ENCODE measurements at places on chromosomes 11 and 22. TPM values are rescaled to one million over a fixed set of nuclear protein-coding genes. Genes with fewer than 3 reads are reported as not detected.

The APOBEC3H gene
- 7.5 TPM for total RNA-seq

The OR52W1 gene
- not detected for total RNA-seq

The MAPK8IP1 gene
- total RNA-seq: 0.86 TPM

GRCh38 chr11:86818462-86819192 lies 18.3 kb downstream of the PRSS23 start:
- peak; percentile 38 for DNase-seq

The TBC1D10A gene
- total RNA-seq: 62.2 TPM

- no peak for DNase-seq
Observed at GRCh38 chr22:40020956-40021355, 26.2 kb downstream of the FAM83F start.

DNA sequence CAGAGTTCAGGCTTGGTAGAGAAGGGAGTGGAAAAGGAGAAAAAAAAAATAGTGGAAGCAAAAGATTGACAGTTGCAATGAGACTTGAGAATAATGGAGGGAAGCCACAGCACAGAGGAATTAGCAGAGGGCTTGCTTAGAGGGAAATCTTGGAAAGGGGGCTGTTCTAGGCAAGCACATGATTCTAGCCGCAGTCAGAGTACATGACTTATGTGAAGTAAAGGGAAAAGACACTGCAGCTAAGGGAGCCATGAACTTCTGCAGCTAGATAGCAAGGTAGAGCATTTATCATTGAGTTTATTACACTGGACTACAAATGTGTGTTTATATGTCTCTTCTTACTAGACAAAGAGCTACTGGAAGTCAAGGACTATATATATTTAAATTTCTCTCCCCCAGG lies 144.0 kb upstream of the OPCML start:
- no peak for DNase-seq

- no peak for DNase-seq
Observed at GRCh38 chr11:100778166-100778785, 91.2 kb downstream of the ARHGAP42 start.

DNA sequence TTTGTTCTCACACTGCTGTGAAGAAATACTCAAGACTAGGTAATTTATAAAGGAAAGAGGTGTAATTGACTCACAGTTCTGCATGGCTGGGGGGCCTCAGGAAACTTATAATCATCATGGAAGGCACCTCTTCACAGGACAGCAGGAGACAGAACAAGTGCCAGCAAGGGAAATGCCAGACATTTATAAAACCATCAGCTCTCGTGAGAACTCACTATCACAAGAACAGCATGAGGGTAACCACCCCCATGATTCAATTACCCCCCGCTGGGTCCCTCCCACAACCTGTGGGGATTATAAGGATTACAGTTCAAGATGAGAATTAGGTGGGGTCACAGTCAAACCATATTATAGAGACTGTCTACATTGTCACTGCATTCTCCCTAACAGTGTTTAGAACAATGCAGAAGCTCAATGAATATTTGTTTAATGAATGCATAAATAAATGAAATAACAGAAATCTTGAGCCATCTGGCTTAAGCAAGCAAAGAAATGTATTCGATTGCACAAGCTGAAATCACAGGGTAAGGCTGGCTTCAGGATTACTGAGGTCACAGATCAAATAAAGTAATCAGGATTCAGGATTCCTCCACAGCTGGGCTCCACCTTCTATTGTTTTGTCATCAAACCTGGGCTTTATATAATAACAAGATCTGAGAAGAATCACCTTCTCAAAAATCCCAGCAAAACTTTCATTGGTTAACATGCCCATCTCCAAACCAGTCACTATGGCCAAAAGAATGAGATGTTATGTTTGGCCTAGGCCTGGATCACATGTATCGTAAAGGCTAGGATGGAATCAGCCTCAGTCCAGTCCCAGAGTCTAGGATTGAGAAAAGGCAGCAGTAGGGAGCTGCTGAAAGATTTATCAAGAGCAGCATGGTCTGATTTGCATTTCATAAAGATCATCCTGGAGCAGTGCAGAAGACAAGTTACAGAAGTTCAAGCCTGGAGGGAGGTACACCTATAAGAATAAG lies 137.8 kb upstream of the UBASH3B start:
- no peak for DNase-seq

The ISX gene
- not detected for total RNA-seq

The NCAM1 gene
- total RNA-seq: not detected

DNA sequence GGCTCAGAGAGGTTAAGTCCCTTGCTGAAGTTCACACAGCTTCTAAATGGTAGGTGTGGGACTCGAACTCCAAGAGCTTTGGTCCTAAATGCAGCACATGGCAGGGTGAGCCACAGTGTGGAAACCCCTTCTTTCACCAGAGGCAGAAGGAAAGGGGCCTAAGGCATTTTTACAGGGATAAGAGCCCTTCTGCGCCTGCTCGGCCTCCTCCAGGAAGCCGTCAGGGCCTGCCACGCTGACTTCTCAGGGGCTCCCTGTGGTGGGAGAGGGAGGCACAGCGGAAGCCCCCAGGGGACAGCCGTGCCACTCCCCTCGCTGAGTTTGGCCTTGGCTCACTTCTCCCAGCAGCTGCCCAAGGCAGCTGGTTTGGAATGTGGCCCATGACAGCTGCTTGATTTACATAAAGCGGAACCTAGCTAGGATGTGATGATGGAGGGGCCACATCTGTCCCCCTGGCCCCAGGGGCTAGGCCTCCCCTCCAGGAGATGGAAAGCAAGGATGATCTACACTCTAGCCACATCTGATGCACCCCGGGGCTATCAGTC lies 35.4 kb downstream of the CD82 start:
- no peak for DNase-seq

The HEPHL1 gene
- not detected for total RNA-seq

The BRSK2 gene
- total RNA-seq: 0.47 TPM

DNA sequence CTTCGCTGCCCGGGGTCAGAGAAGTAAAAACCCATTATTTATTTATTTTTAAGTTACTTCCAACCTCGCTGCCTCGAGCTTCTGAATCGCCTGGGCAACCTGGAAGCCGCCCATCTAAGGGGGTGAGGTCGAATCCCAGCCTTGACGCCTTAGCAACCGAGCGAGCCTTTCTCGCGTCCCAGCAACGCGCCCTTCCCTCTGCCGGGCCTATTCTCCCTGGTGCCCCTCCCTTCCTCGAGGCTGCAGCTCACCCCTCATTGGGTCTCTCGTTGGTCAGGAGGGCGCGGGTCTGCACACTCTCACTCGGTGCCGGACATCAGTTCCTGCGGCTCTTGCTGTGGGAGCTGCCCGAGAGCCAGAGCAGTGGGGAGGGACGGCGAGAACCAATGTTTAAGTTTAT lies at the start of gene CCDC81:
TSS of gene CCDC81 (plus strand) at position 302 of the 400 bp plus-strand sequence. CDS start 277 bp downstream, outside the sequence.
- DNase-seq: no peak

DNA sequence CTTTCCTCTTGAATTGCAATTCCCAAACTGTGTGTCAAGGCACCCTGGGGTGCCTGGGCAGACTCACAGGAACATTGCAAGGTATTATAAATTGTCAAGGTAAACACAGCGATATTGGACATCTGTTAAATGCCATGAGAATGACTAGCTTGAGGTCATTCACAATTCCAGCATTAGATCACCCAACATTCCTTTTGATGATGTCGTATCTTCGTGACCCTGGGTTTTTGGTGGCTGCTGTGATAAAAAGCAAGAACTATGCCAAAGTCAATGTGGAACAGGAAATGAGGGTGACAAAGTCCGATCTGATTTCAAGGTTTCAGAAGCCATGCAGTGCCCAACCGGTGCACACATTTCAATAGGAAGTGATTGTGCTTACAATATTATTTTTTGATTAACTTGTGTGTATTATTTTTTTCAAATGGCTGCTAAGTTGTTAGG lies 458.4 kb downstream of the MIAT start:
- DNase-seq: no peak

The BARX2 gene
- not detected for total RNA-seq

DNA sequence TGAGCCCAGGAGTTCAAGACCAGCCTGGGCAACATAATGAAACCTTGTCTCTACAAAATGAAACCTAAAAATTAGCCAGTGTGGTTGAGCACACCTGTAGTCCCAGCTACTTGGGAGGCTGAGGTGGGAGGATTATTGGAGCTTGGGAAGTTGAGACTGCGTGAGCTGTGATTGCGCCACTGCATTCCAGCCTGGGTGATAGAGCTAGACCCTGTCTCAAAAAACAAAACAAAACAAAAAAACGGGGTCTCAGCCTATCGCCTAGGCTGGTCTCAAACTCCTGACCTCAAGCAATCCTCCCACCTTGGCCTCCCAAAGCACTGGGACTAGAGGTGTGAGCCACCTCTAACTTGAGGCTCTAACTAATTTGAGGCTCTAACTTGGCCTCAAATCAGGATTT lies 13.6 kb downstream of the PPIL2 start:
- DNase-seq: no peak

Data from CD4-positive, alpha-beta memory T cell (primary cell).